ENCODE measurements at places on chromosomes 7 and 10.
A peak's percentile ranks its signal among the peaks of the same experiment; 100 is the strongest.

DNA sequence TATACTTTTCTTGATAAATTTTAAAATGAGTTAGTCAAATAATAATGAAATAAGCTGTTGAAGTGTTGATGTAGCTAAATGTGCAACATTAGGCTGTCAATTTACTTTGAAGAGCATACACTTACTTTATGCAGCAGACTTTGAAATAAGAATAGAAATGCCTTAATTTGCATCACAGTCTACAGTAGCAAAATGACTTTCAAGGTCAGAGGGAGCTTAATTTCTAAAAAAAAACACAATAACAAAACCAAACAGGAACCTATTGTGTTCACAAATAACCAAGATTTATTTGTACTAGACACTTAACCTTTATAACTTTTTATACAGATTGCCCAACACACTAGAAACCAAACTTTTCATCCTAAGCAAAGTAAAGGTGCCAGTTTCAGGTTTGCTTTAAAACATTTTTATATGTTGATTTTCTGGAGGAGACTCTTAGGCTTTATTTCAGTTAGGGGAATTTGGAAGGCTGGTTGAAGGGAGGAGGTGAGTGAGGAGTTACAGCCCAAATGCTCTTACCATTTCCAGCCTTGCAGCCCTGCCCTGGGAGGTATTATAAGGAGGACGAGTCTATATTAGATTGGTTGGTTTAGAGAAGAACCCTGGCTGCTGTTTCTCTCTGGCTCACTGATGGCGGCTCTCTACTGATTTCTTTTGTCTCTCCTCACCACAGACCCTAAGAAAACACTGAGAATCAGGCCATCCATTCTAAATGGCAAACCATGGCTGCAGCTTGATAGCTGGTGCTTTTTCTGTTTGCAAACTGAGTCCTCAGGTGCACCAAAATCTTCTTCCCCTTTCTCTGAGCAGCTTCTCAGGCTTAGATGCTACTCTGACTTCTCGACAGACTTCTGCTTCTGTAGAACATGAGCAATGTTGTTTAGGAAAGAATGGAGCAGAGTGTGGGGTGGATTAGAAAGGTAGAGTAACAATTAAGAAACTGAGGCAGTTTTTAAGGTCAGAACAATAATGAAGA, 55.2 kb upstream of the RPA3 start:
- no peak for DNase-seq

DNA sequence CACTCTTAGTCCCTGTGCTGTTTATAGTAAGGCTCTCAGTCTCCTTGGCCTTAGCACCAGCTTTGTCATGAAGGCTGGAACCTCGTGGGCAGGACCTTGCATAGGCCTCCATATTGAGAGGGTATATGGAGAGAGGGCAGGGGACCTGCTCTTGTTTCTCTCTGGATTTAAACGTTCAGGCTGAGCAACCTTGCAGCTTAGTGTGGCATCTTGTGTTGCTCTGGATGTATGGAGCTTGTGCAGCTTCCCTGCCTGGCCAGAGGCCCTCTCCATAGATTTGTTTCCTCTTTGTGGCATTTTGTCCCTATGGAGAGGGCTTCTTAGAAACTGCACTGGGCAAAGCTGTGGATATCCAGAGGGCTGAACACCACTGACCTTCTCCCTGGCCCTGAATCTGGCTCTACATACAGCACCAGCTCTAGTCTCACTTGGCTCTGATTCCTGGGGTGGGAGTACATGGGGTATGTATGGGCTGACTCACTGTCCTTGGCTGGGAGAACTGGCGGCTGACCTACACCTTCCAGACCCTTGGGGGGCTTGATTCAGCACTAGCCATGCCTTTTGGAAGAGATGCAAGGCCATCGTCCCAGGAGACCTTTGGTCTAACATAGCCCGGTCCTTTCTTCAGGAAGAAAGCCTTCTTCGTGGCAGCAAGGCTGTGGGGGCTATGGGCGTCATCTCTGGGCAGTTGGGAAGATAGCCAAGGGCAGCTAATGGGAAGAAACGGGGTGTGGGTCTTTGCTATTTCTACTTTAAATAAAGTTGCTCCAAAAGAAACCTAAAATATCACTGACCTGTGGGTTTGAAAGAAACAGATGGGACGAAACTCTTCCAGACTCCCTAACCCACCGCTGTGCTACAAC, 30.5 kb downstream of the ITPRIP start:
- no peak for DNase-seq

- DNase-seq, result peak; percentile 94
Measured at GRCh38 chr7:114660126-114660486, 245.5 kb downstream of the FOXP2 start.

DNA sequence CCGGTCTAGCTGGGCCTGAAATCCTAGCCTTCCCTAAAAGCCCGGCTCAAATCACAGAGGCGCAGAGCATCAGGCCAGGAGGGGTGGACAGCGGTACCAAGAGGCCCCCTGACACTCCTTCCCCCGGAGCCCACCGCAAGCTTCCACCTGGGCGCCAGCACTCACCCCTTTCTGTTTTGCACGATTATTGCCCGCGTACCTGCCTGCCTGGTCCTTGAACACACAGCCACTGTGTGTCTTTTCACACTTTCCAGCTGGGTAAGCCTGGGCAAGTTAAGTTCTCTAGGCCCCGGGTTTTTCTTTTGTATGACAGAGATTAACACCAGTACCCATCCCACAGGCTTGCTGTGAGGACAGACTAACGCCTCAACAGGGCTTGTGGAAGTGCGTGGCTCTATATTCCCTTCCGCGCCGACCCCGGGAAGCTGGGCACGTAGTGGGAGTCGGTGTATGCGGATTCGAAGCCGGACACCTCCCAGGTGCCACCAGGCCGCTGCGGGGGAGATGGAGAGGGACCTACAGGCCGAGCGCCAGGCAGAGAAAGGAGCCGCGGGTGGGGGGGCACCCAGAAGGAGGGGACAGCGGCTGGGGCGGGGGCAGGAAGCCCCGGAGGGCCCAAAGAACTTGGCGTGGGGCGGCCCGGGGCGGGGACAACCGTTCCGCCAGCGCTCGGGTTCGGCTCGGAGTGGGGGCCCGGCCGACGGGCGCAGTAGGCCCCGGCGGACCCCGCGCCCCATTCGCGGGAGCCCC, 792 bp downstream of the ZNF746 start:
- DNase-seq, result peak; percentile 55

GRCh38 chr10:119386666-119387065, 155.9 kb downstream of the RGS10 start:
- no peak for DNase-seq

- no peak for DNase-seq
Measured at GRCh38 chr10:14294347-14295059, 36.2 kb downstream of the FRMD4A start.

- no peak for DNase-seq
Measured at GRCh38 chr7:917255-918117, 37.0 kb downstream of the ADAP1 start.

DNA sequence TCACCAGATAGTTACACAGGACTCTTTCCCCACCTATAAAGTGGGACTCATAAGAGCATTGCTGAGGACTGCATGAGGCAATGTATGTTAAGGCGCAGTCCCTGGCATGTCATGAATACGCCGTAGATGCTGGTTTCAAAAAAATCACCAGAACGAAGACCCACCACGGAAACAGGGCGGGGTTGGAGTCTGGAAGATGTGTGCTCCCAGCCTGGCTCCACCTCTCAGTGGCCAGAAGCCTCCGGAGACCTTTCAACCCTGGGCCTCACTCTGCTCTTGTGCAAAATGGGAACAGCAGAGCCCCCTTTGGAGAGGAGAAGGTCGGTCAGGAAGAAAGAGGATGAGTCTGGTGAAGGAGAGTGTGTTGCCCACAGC, 12.4 kb upstream of the ZMIZ1 start:
- no peak for DNase-seq

GRCh38 chr10:62594093-62594520, 210.4 kb upstream of the ADO start:
- DNase-seq, result peak; percentile 18

Measured in NCI-H146 (cell line).